ENCODE measurements at places on chromosomes 3 and 15.

- no peak for DNase-seq
These were observed 368.6 kb upstream of the ROPN1 start for GRCh38 chr3:124360563-124360962.

DNA sequence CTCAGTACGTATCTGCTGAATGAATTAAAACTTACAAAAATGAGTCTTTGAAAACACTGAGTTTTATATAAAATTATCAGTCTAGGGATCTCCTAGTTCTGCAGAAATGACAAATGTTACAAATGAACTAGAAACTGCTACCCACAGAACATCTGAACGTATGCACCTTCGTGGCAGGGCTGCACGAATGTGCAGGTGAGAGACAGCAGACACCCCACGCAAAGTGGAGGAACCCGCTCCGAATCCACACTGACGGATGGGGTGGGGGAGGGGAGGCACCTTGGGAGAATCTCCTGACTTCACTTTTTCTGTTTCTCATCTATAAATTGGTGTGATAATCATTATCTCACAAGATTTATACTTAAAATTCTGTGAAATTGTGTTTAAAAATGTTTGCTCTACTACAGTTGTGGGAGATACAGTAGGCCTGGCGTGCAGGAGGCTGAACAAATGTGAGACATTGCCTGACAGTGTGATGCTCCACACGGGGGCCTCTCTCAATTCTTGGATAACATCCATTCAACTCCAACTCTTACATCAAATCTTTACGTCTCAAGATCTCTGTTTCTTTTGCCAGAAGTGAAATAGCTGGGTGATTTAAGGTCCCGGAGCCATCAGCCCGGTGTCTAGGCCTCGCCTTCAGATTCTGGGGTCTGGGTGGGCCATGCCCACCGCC lies 86.9 kb downstream of the ATP10A start:
- no peak for DNase-seq

- DNase-seq, result no peak
These were observed 4.7 kb downstream of the KBTBD13 start for GRCh38 chr15:65081270-65081669.

- no peak for DNase-seq
These were observed 12.6 kb downstream of the EFCAB12 start for GRCh38 chr3:129415830-129416229.

- DNase-seq, result no peak
These were observed 10.9 kb upstream of the FAM107A start for GRCh38 chr3:58588030-58588614.

GRCh38 chr3:67739851-67740250 lies 85.4 kb upstream of the SUCLG2 start:
- DNase-seq, result no peak

DNA sequence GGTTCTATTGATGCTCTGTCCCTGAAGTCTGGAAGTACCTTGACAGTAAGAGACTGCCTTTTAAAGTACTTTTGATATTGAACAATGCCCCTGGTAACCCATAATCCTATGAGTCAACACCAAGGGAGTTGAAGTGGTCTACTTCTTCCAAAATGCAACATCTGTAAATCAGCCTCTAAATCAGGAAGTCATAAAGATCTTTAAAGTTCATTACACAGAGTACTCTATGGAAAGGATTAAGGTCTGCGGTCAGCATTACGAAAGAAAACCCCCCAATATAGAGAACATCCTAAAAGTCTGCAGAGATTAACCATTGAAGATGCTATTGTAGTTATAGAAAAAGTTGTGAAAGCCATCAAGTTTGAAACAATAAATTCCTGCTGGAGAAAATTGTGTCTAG lies 52.7 kb upstream of the CMC1 start:
- no peak for DNase-seq

DNA sequence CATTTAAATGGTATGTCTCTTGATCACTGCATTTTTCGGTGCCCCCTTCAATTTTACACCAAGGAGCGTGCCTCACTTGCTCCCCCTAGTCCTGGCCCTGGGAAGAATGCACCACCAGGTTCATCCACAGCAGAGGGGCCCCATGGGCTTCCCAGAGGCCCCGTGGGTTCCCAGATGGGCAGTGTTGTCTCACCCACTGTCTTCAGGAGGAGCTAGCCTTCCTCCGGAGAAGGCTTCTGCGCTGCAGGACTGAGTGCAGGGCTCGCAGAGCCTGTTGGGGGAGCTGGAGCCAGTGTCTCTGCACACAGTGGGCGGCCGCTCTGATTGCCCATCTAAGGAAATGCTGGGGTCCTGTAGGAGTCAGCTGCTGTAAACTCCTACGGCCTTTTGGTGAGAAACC lies 45.9 kb downstream of the POLR2M start:
- no peak for DNase-seq

GRCh38 chr3:65194744-65195143 lies 506.9 kb upstream of the ADAMTS9 start:
- no peak for DNase-seq

DNA sequence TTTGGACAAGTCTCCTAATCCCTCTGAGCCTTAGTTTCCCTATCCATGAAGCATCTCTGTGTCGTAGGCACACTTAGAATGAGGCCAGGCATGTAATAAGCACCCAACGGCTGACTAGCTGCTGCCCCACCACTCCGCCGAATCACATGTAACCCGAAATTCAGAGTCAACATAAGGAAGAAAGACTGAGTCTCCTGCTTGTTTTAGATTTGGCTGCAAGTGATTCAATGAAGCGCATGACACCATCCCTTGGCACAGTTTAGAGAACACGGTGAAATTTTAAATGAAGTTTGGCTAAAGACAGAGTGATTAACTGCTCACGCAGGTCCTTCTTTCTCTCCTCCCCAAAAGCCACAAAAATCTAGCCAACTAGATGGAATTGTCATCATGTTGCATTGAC lies 279.2 kb downstream of the TLE3 start:
- DNase-seq, result no peak

DNA sequence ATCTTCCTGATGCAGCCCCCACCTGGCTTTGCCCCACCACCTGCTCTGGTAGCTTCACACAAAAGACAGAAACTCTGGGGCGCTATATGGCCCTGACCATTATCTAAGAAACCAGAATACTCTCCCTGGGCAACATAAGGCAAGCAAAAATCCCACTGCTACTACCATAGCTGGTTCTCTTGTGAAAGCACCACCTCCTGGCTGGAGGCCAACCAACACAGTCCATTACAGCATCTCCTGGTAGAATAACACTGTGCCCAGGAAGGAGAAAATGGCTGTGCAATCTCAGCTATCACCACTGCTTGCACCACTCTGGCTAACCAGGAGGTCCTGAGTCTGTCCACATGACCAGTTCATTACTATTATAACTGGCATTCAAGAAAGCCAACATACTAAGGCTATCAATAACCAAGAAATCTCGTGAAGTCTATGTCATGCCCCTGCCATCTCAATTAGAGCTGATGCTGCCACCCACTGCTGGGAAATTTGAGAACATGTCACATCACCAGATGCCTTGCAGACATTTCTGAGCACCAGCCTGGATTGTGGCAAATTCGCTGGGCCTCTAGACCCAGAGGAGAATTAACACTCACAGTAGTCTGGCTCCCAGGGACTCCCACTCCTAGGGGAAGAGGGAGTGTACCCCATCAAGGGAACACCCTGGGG lies 1114.8 kb downstream of the ROBO2 start:
- DNase-seq, result no peak

DNA sequence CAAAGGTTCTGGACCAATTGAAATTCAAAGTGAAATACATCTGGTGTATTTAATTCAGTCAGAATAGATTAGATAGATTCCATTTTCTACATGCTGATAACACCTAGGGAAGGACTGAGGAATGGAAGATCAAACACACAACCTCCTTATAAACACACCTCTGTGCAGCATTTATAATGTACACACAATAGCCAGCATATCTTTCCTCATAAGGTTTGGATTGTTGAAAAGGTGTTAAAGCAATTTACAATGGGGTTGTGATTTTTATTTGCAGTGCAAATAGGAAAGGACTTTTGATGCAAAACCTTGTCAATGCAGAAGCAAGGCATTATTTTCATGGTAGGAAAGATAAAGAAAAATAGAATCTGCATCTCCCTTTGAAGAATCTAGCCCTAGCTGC lies 448.9 kb upstream of the KCNMB2 start:
- DNase-seq, result no peak

DNA sequence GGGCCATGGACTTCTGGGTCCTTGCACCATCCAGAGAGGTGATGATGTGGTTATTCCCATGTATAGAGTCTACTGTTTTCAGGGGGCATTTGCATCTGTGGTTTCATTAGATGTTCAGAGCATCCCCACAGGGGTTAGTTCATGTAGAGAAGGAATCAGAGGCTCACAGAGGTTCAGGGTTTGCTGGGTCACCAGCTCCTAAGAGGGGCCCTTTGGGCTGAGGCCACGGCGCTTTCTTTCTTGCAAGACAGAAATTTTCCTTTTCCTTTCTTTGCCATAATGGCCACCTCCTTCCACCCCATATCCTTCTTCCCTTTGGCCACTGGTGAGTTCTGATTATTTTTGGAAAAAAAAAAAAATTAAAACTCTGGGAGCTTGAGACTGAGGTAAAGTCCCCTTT lies 62.3 kb downstream of the APBA2 start:
- DNase-seq, result no peak

DNA sequence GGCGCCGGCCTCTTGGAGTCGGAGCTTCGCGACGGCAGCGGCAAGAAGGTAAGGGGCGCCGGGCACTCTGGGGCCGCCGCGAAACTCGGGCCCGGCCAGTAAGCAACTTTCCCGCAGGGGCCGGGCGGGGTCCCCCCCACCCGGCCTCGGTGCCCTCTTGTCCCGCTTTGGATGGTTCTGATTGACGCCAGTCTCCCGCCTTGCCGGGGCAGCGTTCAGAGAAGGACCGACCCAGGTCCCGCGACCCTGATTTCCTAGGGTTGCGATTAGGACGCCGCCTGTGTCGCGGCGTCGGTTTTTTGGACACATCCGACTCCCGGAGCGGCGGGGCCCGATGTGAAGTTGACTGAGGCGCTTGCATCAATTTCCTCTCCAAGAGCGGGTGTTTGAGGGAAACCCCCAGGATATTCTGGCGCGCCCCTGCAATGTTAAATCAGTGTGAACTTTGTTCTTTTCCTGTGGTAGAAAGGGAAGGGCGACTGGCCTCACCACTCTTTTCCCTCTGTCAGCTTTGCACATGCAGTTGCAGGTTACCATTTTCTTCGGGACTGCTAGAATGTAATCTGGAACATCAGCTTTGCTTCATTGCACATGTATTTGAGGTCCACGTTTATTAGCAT lies 755 bp downstream of the PDE8A start:
- DNase-seq, result peak; percentile 40

- no peak for DNase-seq
These were observed 8.4 kb upstream of the LRRC3B start for GRCh38 chr3:26614006-26614685.

DNA sequence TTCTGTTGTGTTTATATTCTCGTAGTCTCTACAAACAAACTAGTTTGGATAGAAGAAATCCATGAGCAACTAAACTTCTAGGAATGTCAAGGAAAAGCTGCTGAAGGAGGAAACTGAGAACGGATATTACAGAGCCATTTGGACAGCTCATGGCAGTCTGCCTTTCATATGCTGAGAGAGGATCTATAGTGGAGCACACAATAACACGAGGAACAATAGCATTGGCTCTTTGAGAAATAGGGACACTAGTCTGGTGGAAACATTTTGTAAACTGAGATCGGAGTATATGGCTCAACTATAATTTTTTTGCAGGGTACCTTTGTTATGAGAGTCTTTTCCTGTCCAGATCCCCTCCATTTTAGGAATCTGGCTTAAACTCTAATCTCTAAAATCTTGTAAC lies 200.5 kb downstream of the CLSTN2 start:
- DNase-seq, result no peak

DNA sequence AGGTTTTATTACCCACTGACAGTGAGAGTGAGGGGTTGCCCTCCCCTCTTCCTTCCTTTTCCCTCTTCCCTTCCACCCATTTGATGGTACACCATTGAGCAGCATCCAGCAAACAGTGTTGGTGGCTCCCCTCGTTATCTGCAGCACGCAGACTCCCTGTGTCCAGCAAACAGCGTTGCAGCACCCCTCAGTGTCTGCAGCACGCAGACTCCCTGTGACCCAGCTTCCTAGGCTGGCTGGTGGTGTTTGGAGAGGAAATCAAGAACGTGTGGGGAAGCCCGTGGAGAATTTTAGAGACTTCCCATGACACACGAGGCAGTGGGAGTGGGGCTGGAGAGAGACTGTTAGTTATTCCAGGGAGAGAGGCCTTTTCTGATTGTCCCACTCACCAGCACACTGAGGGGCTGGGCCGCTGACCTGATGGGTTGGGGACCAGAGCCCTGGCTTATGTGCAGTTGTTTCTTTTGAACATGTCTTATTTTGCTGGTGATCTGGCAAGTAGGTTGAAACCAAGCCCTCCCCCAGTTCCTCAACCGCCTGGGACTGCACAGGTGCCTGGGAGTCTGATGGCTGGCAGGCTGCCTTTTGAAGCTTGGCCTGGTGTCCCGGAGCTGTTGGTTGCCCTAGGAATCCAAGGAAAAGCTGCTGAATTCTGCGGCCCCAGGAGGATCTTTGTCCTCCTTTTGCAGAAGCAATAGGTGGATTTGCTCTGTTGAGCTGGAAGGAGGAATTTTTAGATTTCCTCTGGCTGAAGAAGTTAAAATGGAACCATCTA lies 19.0 kb downstream of the APBA2 start:
- no peak for DNase-seq

- DNase-seq, result no peak
These were observed 93.6 kb upstream of the FAM174B start for GRCh38 chr15:92749216-92749615.

GRCh38 chr3:184375747-184376461 lies 2.1 kb downstream of the THPO start:
- DNase-seq, result no peak

- DNase-seq, result no peak
These were observed 12.2 kb downstream of the NEK10 start for GRCh38 chr3:27356976-27357375.

- no peak for DNase-seq
These were observed 41.0 kb downstream of the DGKG start for GRCh38 chr3:186320862-186321568.

DNA sequence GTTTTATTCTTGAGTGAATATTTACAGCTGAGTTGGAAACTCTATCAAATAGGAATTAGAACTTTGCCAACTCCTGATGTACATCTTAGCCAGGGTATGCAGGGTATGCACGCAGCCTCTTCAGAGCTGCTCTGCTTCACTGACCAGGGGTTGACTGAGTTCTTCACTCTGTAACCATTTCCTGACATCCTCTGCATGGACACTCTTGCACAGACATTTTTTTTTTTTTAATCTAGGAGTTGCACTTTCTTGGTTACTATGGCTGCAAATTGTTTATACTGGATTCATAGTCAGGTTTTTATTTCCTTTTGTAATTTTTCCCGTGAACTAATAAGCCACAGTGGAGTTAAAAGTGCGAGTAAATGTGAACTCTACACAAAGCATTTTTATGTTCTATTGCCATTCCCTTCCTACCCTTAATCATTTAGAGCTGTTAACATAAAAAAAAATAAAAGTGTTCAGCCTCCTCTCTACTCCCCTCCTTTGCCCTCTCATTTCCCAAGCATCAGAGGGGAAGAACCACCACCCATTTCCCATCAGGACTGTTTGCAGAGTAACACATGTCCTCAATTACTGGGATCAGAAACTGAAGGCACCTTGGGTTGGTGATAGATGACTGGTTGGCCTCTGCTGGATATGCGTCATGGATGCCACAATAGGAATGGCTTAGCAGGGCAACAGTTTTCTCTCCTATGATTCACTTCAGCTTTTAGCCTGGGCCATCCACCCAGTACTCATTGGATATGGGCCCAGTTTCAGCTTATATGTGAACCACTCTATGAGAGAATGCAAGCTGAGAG lies 54.0 kb downstream of the DUT start:
- DNase-seq, result no peak

GRCh38 chr3:20095470-20095869 lies 55.2 kb downstream of the KAT2B start:
- DNase-seq, result no peak

- no peak for DNase-seq
These were observed 260.7 kb downstream of the OPA1 start for GRCh38 chr3:193853511-193854219.
